HFFc6 (cell line): ENCODE measurements at places on chromosomes 4 and X.

GRCh38 chrX:65706041-65706828 lies 38.8 kb downstream of the MSN start:
- DNase-seq = peak; percentile 79

- DNase-seq = peak; percentile 2
Observed at GRCh38 chrX:39559229-39559628, 538.5 kb downstream of the BCOR start.

DNA sequence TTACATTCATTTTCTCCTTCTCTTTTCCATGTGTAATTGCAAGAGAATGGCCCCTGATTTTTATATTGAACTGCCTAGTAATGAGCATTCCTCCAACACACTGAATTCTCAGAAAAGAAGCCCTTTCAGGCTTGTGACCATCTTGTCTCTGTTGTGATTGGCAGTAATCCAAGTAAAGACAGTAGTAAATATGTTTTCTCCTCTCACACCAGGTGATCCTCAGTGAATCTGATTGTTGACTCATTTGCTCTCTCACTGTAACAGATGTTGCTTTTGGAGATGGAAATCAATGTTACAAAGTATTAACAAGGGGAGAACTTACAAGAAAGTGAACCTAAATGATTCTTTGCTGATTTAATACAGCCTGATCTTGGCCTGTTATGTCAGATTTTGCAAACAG lies 271.0 kb downstream of the AFF2 start:
- DNase-seq = no peak

DNA sequence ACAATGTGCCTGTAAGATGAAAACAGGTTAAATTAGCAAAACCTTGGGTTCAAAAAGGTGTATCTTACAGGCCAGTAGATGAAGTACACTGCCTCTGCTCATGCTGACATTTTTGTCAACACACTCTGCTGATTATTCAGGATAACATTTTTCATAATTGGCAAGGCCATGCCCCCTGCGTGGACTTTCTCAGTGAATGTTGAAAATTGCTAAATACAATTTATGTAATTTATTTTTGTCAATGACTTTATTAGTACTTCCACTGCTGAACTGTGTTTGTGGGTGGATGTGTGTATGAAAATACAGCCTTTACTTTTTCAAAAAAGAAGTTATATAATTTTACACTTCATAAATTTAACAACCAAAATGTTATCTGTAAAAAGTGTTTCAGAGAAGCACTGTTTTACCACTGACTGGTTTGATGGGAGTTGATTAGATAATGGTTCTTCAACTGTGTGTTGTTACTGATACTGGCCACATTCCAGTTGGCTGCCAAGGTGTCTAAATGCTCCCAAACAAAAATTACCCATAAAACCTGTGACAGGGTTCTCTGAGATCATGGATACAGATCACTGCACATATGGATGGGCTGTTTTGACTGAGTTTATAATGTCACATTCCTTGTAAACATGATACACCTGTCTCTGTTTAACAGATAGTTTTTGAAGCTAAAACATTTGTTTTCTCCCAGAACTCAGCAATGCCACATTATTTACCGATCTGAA lies 151.9 kb upstream of the SLC7A11 start:
- DNase-seq = no peak

DNA sequence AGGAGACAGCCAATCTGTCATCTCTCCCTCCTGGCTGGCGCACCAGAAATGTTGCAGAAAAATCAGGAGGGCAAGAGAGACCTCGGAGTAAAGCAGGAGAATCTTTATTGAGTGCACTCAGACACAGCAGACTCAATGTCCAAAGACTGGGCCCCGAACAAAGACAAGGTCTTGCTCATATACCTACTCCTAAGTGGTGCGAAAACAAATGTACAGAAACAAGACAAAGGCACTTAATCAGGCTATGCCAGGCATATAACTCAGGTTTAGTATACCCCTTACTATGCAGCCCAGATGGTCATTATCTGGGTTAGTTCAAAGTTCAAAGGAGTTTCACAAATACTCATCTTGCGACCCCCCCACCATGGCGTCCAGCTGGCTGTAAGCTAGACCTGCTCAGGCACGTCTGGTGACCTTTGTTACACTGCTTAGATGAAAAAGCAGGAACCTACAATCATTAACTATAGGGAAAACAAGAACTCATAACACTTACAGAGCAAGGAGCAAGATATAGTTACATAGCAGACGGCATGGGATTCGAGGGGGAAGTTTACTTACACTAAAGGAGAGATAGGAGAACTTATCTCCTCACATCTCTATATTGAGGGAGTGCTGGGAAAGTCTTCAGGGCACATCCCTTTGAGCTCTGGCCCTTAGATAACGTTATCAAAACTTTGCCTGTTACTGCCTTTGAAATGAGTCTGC lies 27.5 kb downstream of the SULT1E1 start:
- no peak for DNase-seq

GRCh38 chr4:40280586-40280985 lies 54.5 kb upstream of the CHRNA9 start:
- DNase-seq = no peak

GRCh38 chr4:112423591-112423990 lies 92.4 kb downstream of the NEUROG2 start:
- DNase-seq = no peak

GRCh38 chr4:157837071-157837703 lies 335.6 kb downstream of the GASK1B start:
- DNase-seq = no peak

DNA sequence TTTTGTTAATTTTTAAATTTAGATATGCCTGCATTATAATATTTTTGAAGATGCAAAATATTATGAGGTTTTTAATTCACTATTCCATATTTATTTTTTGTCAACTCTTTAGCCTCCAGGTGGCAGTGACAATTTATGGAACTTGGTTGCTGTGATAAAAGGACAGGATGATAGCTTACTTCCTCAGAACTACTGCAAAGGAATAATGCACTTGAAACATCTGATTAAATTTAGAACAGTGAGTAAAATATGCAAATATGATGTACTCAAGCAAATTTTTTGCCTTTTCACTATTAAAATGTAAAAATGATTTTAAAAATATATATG lies 45.1 kb downstream of the SPATA4 start:
- peak; percentile 46 for DNase-seq

GRCh38 chr4:85391589-85392410 lies 83.2 kb upstream of the ARHGAP24 start:
- DNase-seq = no peak

DNA sequence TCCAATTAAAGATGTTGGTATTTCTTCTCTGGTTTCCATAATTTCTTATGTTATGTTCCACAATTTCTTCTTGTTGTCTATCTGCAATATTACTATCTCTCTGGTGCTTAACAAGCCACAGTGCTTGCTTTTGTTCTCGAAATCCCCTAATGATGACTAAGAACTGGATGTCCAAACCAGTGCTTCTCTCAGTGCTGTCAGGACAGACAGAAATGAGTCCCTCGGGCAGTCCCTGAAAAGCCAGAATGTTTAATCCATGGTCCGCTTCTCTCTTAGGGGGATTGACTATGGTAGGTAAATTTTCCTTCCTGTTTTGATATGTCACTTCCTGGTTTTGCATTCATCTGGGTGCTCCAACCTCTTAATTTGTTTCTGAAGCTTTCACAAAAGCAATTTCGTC lies 321.6 kb upstream of the PCDH10 start:
- no peak for DNase-seq

GRCh38 chrX:150410513-150410912 lies 47.4 kb downstream of the MAMLD1 start:
- DNase-seq = no peak

DNA sequence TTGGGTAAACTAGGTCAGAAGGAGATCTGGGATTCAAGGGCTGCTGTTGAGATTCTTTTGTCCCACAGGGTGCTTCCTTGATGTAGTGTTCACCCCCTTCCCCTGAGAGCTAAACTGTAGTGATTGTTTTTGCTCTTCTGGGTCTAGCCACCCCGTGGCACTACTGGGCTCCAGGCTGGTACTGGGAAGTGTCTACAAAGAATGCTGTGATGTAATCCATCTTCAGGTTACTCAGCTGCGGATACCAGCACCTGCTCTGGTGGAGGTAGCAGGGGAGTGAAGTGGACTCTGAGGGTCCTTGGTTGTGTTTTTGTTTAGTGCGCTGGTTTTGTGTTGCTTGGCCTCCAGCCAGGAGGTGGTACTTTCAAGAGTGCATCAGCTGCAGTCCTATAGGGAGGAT lies 365.5 kb downstream of the ZNF674 start:
- DNase-seq = no peak

DNA sequence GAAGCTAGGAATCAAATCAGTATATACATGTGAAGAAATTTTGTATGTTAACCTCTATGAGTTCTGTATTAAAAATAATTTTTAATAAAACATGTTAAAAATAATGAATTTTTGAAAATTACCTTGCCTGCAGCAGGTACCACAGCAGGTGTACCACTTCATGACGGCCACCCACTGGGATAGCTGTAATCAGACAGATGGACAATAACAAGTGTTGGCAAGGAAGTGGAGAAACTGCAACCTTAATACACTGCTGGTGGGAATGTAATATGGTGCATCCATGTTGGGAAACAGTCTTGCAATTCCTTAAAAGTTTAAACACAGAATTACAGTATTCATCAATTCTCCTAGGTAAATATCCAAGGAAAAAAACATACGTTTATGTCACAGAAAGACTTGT lies 209.5 kb downstream of the RELL1 start:
- DNase-seq = no peak

GRCh38 chr4:2570036-2570435 lies 33.6 kb downstream of the FAM193A start:
- no peak for DNase-seq

DNA sequence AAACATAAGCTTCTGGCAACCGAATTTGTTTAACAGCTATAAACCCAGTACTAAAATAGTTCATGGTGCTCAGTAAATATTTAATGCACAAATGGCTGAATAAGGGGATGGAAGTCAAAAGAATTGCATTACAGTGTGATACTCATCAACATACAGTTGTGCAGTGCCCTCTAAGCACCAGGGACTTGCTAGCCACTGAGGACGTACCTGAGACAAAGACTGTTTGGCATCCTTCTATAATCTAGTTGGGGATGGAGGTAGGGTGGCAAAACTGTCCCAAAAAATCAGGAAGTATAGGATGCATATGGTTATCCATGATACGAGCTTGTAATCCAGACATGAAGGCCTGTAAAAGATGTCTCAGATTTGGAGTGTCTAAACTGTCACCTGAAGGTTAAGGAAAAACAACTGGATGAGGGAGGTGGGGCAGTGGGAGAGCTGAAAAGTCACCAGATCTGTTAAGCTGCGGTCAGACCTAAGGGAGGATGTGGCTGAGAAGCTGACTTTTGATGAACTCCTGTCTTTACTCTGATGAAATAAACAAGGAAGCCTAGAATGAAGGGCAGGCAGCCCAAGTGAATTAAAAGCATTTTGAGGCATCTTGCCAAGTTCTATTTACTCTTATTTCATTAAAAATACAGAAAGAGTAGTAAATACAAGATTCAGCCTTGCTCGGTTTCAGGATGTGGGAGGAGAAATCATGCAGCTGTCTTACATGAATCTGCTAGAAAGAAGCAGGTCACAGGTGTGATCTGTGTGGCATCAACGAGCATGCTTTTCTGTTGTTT lies 12.0 kb upstream of the CD38 start:
- no peak for DNase-seq

GRCh38 chrX:9337046-9337445 lies 127.8 kb upstream of the TBL1X start:
- no peak for DNase-seq

DNA sequence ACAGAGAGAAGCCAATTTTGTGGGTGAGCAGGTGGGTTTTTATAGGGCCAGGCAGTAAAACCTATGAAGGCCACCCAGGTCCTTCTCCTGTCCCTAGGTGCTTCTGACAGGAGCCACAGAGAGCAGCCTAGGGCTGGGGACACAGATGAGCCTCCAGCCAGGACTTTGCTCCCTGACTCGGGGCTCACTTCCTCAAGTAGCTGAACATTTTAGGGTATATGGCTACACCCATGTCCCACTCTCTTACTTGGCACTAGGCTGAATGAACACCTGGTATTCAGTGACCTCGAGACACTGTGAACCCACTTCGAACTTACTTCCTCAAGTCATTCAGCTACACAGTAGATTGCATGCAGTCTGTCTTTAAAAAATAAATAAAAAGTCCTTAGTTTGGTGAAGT lies 217.3 kb downstream of the MID1IP1 start:
- DNase-seq = no peak

DNA sequence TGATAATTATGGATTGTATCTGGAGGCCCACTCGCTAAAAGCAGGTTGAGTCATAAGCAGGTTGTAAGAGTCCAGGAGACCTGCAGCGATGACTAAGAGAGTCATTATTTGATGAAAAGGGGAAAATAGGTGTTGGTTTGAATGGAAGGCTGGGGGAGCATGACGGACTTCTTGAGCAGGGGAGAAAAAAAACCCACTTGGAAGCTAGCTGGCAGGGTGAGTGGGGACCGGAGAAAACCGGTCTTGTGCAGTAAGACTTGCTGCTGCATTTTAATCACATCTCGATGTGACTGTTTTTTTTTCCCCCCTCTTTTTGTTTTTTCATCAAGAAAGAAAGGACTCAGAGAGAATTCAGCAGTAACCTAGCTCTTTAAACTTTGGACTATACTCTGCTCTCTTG lies 90.0 kb downstream of the IGSF1 start:
- no peak for DNase-seq

- no peak for DNase-seq
Observed at GRCh38 chr4:37936889-37937498, 23.2 kb upstream of the PTTG2 start.

- DNase-seq = no peak
Observed at GRCh38 chr4:19722404-19722803, 529.3 kb upstream of the SLIT2 start.

- DNase-seq = no peak
Observed at GRCh38 chrX:49249071-49249470, 13.8 kb downstream of the CCDC22 start.

DNA sequence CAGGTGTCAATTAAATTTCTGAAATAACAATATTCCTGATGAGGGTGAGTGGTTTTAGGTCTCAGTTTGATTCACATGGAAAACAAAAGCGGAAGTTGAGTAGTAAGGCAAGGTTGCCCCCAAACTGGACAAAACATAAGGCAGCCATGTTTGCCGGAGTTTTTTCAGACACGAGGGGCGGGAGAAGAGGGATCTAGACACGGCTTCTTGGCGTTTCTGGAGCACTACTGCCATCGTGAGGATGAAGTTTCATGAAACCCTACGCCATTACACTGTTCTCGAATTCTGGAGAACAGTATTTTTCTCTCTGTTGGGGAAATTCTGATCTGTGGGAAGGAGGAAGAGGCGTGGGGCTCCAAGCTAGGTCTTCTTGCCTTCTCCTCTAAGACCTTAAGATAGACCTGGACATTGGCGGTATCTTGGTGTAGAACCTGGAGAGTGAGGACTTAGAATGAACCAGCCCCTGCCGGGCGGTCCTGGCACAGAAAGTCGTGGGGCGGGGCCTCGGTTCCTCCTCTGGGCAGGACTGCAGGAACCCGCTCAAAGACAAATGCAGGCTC lies 160.3 kb downstream of the OR13H1 start:
- DNase-seq = peak; percentile 18
